T-helper 9 cell (primary cell): ENCODE measurements at places on chromosomes 12 and 14.

GRCh38 chr12:22101749-22102243 lies 55.8 kb downstream of the CMAS start:
- DNase-seq, result no peak

GRCh38 chr12:29273178-29273843 lies 107.7 kb downstream of the ERGIC2 start:
- no peak for DNase-seq

DNA sequence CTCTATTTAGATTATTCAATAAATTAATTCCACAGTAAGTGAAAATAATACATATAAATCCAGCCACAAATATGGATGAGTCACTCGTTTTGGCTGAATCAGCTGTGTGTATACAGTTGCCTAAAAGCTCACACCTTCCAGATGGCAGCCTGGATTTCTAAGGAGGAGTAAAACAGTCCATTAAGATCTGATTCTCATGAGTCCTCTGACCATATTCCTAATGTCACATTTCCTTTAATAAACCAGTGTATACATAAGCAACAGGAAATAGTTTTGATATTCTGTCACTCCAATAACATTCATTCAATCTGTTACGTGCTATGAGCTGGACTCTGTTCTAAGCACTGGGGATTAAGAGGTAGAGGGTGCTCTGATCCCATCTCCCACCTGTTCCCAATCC lies 21.8 kb downstream of the MDM1 start:
- no peak for DNase-seq

DNA sequence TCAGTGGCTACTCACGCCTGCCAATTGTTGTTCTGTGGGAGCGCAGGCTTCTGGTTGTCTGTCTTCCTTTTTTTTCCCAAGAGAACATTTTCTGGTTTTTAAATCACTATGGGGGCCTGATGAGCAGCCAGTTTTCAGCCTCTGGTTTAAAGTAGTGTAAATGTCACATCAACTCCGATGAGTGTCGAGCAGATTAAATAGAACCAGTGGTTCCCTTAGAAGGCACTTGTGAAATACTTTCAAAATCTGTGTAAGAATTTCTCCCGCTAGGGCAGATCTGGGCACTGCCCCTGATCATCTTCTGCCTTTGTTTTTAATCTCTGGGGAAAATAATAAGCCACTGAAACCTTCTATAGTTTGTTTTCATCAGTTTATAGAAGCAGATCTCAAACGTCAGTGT lies 130.4 kb downstream of the PRIMA1 start:
- no peak for DNase-seq

- DNase-seq, result no peak
Observed at GRCh38 chr12:90854136-90854689, 100.8 kb downstream of the CCER1 start.

DNA sequence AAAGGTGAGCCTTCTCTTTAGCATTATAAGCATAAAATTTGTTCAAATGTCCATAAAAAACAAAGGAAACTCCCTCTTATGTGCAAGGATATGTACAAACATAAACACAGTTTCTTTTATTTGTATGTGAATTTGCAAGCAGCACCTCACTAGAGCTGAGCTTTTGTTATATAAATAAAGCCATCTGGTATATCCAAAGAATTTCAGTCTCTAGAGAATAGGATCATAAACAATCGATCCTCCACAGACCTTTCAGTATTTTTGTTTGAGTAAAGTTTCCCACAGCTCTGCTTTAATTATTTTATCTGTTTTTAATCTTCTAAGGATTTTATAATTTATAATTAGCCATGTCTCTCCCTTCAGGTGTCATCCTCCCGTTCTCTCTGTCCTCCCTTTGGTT lies 89.2 kb downstream of the OTOGL start:
- no peak for DNase-seq

- DNase-seq, result peak; percentile 80
Observed at GRCh38 chr12:49644620-49644994, 21.2 kb downstream of the PRPF40B start.
